Activated CD4-positive, CD25-positive, alpha-beta regulatory T cell (primary cell): ENCODE measurements at places on chromosomes 5 and 9.

GRCh38 chr5:45847877-45848276 lies 151.7 kb upstream of the HCN1 start:
- DNase-seq, result no peak

DNA sequence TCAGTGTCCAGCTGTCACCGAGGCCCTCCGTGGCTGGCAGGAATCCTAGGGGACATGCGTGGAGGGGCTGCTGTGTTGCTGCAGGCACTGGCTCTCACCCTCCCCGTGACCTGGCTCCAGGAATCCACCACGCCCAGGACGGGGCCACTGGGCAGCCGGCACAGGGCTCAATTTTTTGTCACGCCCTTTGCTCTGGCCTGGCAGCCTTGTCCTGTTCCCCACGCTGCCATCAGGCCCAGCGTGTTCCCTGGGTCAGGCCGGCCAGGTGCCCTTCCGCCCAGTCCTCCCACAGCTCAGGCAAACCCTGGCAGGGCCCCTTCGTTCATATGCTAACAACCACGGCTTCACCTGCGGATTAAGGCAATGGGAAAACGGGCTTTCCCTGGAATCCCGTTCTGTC lies 37.3 kb downstream of the PROP1 start:
- DNase-seq, result no peak

- no peak for DNase-seq
Observed at GRCh38 chr5:159490507-159490906, 160.2 kb upstream of the IL12B start.

- peak; percentile 5 for DNase-seq
Observed at GRCh38 chr5:111227801-111228200, 3.6 kb downstream of the CAMK4 start.

DNA sequence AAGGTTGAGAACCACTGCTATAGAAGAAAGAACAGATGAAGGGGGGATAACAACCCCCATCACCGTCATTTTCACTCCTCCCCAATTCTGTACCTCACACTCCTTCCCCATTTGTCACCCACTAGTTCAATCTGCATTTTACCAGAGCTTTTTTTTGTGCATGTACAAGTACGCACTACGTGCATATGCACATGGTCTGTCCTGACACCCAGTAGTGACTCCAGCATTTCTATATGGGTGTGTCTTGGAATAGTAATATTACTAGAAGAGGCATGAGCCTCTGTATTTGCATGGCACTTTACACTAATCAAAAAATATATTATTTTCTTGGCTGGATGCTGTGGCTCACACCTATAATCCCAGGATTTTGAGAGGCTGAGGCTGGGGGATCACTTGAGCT lies 38.7 kb downstream of the NIM1K start:
- DNase-seq, result no peak

- no peak for DNase-seq
Observed at GRCh38 chr5:154334406-154335064, 111.3 kb upstream of the SAP30L start.

- no peak for DNase-seq
Observed at GRCh38 chr5:134245101-134245604, 19.3 kb upstream of the PPP2CA start.

- DNase-seq, result peak; percentile 1
Observed at GRCh38 chr5:43193181-43193893, 1.3 kb downstream of the NIM1K start.

DNA sequence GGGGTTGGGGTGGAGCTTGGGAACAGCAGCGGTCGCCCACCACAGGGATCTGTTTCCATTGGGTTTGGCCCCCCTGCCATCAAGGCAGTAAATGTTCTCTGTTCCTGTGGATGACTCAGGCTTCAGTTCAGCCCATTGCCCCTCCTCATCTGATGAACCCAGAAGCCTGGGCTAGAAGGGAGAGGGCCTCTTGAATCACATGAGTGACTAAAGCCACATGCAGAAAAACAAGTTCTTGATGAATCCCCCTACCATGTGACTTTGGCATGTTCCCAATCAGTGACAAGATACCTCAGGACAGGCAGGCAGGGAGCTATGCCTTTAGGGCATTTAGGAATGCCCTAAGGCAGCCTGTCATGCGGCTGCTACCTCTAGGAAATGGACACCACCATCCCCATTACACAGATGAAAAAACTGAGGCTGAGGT lies 2.5 kb downstream of the SH3PXD2B start:
- DNase-seq, result no peak

DNA sequence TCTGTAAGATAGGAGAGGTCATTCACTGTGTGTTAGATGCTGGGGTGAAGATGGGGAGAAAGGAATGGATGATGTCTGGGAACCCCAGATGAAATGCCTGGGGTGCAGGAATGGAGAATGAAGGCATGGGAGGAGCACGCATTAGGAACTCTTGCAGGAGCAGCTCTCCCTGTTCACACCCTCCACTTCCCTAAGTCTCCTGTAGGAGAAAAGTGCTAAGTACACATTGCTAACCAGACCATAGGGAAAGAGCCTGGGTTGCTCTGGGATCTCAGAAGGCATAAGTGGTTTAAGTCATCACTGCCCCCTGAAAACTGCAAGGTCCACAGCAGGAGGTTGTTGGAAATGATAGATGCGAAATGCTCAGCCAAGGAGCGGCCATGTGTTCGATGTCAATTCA lies 163.1 kb downstream of the SEC61B start:
- DNase-seq, result no peak

DNA sequence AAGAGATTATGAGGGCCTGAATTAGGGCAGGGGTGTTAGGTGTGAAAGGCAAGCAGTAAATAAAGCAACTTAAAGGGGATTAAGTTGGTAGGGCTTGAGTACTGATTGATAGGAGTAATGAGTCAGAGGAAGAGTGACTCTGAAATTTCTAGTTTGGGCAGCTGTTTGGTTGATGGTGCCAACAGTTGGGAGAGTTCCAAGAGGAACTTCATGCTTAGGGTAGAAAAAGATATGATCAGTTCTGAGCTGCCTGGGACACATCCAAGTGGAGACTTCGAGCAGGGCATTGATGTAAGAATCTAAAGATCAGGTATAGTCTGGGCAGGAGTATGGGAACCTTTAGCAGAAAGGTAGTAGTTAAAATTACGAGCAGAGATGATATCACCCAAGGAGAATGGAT lies 10.2 kb downstream of the MAMDC2 start:
- DNase-seq, result no peak

DNA sequence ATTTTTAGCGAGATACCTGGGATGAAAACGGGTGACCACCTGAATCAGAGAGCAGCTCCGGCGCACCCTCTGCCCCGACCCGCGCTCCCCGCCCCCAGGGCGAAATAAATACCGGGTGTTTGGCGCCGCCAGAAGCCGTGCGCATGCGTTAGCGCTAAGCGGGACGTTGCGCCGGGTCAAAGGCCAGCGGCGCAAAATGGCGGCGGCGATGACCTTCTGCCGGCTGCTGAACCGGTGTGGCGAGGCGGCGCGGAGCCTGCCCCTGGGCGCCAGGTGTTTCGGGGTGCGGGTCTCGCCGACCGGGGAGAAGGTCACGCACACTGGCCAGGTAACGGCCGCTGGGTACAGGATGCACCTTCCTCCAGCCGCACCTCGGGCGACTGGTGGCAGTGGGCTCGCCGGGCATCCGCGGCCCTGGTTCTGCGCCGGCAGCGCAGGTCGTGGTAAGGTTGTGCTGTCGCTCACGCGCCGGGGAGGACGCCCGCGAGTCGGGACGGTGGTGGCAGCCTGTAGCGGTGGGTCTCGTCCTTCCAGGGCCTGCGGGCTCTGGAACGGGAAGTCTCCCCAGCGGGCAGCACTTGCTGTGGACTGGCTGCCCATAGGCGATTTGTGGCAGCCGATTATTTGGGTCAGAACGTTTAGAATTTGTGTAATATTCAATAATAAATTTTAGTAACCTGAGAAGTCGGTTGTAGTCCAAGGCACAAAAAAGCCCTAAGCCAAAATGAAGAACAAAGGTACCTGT lies at the start of gene NDUFS6:
Gene NDUFS6, plus strand, starts transcription at position 186 of the 745 bp plus-strand sequence. Its CDS starts 11 bp downstream, at position 197.
- DNase-seq, result peak; percentile 52

DNA sequence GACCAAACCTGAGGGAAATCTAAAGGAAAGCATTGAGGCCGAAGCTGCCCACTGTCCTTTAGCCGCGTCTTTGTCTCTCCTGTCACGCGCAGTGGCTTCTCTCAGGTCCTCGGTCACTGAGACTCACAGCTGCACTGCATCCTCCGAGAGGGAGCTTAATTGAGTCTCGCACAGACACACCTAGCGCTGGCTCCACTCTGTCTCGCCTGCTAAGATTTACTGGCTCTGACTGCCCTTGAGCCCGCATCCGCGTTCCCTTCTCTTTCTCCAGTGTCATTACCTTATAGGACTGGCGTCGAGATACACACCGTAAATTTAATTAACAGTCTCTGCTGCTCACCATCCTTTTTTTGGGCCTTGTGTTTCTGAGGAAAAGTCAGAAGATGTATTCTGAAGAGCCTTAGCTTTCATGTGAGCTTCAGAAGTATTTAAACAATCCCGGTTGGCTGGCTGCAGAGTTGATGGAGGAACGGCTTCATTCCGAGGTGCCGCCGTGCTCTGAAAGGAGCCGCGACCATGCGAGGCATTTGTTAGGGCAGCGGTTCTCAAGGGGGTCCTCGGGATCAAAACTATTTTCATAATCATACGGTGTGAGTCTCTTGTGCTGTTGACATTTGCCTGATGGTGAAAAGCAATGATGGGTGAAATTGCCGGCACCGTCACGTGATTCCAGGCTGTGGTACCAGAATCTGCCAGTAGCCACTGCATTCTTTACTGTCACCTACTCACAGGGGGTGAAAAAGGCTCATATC lies 58.3 kb downstream of the GPR107 start:
- DNase-seq, result no peak

- no peak for DNase-seq
Observed at GRCh38 chr9:136613824-136614371, 48.8 kb upstream of the EGFL7 start.

DNA sequence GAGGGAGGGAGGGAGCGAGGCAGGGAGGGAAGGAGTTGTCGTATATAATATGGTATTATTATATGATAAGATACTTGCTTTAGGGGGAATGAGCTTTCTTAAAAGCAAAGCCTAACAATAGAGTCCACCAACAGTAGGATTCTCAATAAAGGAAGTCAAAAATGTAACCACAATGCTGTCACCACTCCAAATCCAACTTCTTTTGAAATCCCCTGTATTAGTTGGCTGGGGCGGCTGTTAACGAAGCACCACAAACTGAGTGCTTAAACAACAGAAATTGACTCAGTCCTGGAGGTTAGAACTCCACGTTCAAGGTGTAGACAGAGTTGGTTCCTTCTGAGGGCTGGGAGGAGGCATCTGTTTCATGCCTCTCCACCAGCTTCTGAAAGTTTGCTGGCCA lies 23.1 kb downstream of the GAS1 start:
- no peak for DNase-seq

- no peak for DNase-seq
Observed at GRCh38 chr5:161498531-161498930, 48.0 kb downstream of the GABRB2 start.

DNA sequence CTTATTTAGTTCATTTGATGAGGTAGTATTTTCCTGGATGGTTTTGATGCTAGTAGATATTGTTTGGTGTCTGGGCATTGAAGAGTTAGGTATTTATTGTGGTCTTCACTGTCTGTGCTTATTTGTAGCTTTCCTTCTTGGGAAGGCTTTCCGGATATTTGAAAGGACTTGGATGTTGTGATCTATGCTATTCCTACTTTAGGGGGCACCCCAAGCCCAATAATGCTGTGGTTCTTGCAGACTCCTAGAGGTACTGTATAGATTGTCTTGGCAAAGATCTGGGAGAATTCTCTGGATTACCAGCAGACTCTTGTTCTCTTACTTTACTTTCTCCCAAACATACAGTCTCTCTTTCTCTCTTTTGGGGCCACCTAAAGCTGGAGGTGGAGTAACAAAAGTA lies 315.7 kb downstream of the MAT2B start:
- no peak for DNase-seq

GRCh38 chr9:115606838-115607237 lies 488.9 kb upstream of the TNC start:
- DNase-seq, result no peak

DNA sequence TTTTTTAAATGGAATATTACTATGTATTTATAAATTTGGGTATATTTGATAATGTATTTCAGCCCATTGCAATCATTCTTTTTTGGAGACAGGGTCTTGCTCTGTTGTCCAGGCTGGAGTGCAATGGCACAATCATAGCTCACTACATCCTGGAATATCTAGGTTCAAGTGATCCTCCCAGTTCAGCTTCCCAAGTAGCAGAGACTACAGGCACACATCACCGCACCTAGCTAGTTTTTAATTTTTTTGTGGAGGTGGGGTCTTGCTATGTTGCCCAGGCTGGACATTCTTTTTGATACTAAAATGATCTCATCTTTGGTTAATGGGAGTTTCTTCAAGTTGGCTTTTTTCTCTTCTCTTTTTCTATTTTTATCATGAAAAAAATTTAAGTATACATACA lies 91.3 kb downstream of the UNC13B start:
- DNase-seq, result no peak

DNA sequence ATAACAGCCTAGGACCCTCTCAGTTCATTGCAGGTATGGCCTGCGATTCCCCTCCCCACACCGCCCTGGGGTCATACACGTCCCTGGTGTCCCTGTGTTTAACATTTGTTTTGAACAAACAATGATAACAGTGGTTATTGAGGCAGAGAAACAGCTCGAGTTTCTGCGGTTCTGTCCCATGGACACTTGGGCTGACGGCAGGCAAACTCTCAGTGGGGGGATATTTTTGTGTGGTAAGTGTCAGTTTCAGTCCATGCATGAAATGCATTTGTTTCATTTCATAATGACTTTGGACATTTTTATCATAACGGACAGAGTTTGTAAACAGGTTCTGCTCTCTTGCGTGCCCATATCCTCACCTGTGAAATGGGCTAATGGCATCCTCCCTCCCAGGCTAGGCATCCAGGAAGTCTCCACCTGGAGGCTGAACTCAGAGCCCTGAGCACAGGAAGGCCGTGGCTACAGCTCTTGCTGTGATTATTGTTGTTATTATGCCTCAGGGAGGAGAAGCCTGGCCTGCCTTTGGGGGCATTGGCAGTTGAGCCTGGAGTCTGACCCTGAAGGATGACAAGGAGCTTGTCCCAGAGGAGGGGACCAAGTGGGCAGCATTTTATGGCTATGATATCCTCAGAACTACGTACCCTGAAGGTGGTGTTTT lies 190.9 kb downstream of the GADD45G start:
- DNase-seq, result no peak

- no peak for DNase-seq
Observed at GRCh38 chr9:109705515-109705914, 74.5 kb upstream of the PALM2AKAP2 start.

- DNase-seq, result no peak
Observed at GRCh38 chr9:93590609-93591234, 14.3 kb downstream of the PHF2 start.

- no peak for DNase-seq
Observed at GRCh38 chr5:5688194-5688924, 265.9 kb downstream of the ICE1 start.

- DNase-seq, result no peak
Observed at GRCh38 chr5:167412556-167412955, 878.9 kb upstream of the WWC1 start.

- DNase-seq, result no peak
Observed at GRCh38 chr5:100479079-100479688, 56.0 kb upstream of the FAM174A start.

DNA sequence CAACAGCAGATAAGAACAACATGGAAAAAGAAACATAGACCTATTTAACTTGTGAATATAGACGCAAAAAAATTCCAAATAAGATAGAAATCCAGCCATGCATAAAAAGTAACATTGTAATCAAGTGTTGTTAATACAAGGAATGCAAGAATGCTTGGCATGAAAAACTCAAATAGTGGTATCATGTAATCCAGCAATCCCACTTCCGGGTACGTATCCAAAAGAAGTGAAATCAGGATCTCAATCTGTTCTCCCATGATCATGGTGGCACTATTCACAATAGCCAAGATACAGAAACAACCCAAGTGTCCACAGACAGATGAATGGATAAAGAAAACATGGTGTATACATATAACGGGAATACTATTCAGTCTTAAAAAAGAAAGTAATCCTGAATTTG lies 437.4 kb downstream of the ARHGEF28 start:
- DNase-seq, result no peak
